ENCODE measurements at places on chromosomes 5 and 9.

DNA sequence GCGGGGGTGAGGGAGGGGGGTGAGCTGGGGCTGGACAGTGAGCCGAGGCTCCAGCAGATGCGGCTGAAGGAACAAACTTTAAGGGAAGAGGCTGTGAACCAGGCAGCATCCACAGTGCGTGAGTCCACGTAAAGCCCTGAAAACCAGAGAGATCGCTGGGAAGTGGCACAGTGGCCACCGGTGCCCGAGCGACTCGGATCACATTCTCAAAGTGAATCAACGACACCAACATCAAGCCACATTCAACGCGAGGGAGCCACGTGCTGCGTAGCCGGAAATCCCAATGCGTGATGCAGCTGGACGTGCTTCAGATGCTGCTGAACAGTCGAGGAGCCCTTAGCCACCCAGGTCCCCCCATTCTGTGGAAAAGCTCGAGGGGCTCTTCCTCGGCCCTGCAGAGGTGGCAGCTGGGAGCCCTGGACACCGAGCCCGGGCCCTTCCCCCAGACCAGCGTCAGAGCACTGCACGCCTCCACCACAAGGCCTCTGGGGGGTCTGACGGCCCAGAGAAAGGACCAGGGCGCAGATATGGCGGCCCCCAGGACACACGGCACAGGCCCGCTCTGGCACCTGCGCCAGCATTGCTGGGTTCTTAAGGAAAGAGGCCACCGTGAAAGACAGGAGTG is 53.7 kb upstream of the EXOC3 start:
- DNase-seq, result no peak

GRCh38 chr5:89289604-89290003 is 406.6 kb upstream of the MEF2C start:
- DNase-seq, result no peak

- DNase-seq, result no peak
These were observed 28.0 kb downstream of the OSTF1 start for GRCh38 chr9:75116306-75116705.

DNA sequence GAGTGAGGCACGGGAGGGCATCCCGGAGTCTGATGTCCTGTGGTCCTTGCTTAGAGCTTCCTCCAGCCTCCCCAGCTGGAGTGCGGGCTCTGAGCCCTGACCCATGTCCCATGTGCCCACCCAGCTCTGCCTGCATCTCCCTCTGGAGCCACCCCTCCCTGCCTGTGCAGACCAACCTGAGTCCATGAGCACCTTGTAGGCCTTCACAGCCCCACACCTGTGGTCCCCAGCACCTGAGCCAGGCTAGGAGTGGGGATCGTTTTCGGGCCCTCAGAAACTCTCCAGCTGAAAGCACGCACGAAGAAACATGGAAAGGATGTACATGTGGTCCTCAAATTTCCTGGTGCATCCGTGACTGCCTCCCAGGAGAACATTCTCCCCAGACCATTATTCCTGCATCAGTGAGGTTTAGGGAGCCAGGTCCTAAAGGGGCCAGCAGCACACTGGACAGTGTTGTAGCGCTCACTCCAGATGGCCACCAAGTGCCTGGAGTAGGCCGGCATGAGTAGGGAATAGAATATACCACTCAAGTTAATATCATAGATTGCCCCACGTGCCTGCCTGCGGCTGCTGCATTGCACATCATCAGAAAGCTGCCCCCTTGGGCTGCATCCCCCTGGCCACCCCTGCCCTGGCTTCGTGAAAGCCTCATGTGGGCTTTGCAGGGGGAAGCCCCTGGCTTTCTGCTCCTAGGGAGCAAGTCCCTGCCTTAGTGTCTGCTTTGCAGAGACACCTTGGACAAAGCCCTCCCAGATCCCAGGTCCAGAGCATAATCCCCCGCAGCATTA is 80.6 kb downstream of the WNK2 start:
- DNase-seq, result no peak

DNA sequence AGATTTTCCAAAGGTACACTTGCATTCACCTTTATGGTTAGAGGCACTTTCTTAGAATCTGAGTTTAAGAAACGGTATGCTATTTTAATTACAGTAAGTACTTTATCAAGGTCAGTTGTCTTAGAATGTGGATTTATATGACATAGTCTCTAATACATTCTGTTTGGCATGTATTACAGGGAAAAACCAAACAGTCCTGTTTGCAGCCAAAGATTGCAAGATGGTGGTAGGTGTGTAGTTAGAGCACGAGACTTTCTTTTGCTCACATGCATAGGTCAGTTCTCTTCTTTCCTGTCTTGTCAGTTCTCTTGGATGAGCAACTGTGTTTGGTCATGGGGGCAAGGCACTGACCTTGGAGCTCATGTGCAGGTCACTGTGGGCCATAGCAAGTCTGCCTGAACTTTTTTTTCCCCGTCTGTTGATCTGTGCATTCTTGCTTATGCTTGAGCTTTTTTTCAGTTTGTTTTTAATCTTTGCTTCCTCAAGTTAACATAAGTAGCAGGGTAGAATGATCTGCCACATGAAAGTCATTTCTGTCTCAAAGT is 20.6 kb downstream of the ZSWIM6 start:
- no peak for DNase-seq

DNA sequence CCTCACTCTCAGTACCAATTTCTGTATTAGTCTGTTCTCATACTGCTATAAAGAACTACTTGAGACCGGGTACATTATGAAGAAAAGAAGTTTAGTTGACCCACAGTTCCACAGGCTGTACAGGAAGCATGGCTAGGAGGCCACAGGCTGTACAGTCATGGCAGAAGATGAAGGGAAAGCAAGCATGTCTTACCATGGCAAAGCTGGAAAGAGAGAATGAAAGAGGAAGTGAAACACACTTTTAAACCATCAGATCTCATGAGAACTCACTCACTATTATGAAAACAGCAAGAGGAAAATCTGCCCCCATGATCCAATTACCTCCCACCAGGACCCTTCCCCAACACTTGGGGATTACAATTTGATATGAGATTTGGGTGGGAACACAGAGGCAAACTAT is 698.8 kb downstream of the CDH9 start:
- DNase-seq, result peak; percentile 14

GRCh38 chr5:140565780-140566095 is 1.1 kb downstream of the SLC35A4 start:
- DNase-seq, result no peak

- DNase-seq, result no peak
These were observed 103.7 kb upstream of the ITGA1 start for GRCh38 chr5:52684051-52684450.

GRCh38 chr5:75062925-75063531 is 10.7 kb upstream of the GCNT4 start:
- no peak for DNase-seq

- DNase-seq, result no peak
These were observed 7.7 kb upstream of the SEMA5A start for GRCh38 chr5:9553561-9553960.

DNA sequence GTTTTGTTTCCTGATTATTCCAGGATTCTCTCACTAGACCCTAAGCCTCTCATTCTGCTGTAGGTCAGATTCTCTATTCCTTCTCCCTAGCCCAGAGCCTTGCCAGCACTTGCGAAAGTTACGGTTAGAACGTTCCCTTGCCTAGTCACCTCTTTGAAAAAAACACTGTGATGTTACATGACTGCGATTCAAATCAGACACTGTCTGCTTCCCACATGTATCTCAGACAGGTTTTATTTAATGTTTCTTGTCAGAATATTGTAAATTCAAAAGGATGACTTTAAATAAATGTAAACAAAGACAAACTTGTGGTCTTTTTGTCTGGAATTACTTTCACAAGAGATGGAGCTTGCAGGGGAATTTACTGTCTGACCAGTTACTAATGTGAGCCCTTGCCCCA is 116.5 kb upstream of the OTULINL start:
- DNase-seq, result no peak

- DNase-seq, result peak; percentile 92
These were observed 115.9 kb downstream of the CDC42SE2 start for GRCh38 chr5:131379723-131380122.

GRCh38 chr5:15391704-15392397 is 108.1 kb upstream of the FBXL7 start:
- no peak for DNase-seq

DNA sequence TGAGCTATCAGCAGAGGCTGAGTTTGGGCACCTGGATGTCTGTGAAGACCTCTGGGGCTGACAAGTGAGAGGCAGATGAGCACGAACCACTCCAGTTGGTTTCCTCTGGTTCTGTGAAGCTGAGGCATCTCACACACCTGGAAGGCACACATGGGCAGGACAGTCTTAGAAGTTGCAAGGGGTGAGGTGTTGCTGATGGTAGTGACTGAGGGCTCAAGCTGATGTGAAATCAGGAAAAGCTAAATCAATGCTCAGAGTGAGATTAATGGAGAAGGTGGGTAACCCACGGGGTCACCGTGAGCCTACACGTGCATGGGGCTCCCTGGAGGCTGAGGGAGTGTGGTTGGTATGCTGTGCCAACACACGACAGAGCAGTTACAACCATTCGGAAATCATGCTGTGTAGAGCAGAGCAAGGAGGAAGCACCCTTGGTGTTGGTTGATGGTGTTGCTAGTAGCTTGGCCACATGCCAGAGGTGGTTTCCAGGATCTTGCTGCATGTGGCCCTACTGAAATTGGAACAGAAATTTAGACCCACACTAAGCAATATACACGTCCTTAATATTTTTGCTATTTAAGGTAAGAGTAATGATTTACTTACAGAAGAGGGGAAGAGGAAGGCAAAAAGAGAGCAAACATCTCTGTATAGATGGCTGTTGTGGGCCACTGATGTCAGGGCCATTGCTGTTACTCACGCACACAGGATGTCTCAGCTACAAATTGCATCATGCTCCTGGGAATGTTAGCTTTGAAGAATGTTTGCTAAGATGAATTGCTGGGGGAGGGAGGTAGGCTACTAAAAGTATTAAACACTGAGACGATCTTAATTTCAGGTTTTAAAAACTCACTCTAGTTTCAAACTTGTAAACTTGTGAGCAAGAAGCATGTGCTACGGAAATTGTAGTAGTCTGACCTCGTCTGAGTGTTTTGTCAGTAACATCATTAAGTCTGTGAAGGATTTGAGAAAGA is 170.5 kb downstream of the ARHGEF28 start:
- peak; percentile 41 for DNase-seq

- no peak for DNase-seq
These were observed 317.3 kb upstream of the PDE4D start for GRCh38 chr5:60210810-60211209.

DNA sequence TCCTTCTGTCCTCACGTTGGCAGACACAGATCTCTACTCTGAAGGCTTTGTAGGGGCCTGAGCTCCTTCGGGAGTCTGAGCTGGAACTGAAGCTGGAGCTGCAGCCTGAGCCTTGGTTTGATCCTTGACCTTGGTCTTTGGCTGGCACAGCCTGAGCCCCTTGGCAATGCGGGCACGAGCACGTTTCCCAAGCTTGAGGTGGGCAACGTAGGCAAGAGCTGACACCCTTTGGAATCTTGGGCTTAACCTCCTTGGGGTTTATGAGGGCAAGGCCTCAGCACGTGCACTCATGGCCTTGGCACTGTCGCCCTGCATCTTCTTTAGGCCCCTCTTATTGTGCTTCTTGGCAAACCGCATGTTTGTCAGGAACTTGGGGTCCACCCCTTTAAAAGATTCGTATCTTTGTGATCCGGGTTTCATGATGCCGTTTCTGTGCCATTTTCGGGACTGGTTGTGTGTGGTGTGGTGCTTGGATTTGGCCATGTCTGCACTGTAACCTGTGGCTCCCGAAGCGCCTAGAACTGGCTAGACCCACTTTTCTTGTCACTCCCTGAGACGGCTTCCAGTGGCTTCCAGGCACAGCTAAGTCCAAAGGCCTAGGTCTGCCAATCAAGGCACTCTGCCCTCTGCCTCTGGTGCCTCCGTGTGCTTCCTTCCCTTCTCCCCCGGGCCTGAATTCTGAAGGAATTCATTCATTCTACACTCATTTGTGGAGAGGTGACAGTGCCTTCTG is 1.4 kb downstream of the SUSD1 start:
- no peak for DNase-seq

GRCh38 chr5:157836121-157836753 is 22.7 kb downstream of the CLINT1 start:
- DNase-seq, result no peak

DNA sequence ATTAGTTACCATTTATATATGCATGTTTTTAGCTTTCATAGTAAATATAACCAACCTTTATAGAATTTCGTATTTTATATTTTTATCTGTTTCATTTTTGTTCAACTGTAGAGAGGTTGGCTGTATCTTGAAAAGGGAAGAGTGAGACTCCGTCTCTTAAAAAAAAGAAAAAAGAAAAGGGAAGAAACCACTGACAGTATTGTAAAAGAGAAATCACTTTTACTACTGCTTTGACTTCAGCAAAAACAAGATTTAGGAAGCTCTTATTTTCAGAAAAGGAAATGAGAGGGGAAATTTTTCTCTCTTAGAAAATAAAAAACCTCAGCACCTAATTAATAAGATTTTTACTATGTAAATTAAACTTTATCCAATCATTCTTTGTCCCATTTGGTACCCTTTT is 14.4 kb downstream of the POLK start:
- no peak for DNase-seq

GRCh38 chr9:33908749-33909148 is 91.8 kb downstream of the UBE2R2 start:
- DNase-seq, result no peak

DNA sequence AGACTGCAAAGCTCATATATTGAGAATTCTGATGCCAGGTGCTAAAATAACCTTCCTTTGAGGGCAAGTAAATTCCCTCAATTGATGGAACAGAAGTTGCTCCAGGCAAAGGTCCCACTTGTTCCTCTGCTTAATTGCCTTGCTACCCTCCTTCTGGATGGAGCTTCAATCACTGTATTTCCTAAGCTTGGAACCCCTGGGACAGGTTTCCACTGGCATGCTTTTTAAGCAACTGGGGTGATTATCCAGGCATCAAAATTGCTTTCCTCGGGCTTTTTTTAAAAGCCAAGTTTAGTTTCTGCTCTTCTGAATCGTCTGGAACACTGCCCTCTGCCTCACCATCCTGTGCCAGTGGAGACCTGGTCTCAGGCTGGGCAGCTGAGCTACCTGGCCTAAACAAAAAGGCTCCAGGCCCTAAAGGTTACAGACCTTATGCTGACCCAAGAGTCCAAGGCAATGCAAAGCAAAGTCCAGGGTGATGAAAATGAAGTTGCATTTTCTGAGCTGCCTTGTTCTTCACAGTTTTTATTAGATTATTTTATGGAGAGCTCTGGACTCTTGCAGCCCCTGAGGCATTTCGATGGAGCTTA is 167.9 kb upstream of the CD180 start:
- no peak for DNase-seq

GRCh38 chr5:157219491-157220271 is 39.0 kb downstream of the ITK start:
- no peak for DNase-seq

- DNase-seq, result peak; percentile 69
These were observed 12.2 kb downstream of the TNIP1 start for GRCh38 chr5:151068433-151069197.

GRCh38 chr5:64818245-64818644 is 49.5 kb downstream of the CWC27 start:
- DNase-seq, result no peak

DNA sequence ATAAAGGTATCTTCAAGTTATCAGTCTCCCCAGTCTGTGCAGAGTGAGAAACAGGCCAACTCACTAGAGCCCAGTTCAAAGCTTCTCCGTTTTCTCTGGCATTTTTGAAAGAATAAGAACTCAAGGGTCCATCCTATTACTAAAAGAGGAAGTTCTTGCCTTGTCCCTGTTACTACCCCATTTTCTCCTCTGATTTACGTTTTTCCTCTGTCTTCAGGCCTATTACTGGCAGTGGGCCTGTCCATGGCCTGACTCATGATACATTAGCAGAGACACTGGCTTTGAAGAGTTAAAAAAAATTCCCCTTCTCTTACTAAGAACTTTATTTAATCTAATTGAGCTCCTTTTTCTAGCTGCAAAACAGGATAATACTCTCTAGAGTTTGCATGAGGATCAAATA is 624.0 kb upstream of the KLF4 start:
- DNase-seq, result no peak
